ENCODE measurements at places on chromosomes 16 and 17.

DNA sequence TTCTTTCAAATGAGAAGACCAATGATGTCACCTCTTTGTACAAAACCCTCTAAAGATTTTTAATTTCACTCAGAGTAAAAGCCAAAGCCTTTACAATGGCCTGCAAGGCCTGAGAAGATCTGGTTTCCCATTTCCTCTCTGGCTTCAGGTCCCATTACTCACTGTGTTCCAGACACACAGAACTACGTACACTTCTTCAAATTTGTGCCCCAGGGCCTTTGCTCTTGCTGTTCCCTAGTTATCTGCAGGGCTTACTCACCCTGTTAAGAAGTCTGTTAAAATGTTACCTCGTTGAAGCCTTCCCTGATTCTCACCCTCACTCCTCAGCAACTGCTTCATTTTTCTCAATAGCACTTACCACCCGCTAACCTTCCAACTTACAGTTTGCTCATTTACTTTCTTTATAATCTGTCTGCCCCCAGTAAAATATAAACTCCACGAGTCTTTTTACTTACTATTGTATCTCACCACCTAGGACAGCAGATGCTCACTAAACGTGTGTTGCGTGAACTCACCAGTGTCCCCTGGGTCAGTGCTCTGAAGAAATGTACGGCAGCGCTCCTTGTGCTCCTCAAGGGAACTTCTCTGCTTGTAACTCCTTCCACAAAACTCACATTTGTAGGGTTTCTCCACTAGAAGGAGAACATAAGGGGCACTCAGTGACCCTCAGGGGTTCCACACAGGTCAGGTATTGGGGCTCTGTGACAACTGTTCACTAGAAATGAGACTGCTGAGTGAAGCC is 50.2 kb downstream of the GRB7 start:
- DNase-seq, result no peak

GRCh38 chr17:21528031-21528695 is 152.0 kb downstream of the KCNJ12 start:
- no peak for DNase-seq

- DNase-seq, result no peak
These were observed 680 bp downstream of the ZNF629 start for GRCh38 chr16:30786115-30786935.

DNA sequence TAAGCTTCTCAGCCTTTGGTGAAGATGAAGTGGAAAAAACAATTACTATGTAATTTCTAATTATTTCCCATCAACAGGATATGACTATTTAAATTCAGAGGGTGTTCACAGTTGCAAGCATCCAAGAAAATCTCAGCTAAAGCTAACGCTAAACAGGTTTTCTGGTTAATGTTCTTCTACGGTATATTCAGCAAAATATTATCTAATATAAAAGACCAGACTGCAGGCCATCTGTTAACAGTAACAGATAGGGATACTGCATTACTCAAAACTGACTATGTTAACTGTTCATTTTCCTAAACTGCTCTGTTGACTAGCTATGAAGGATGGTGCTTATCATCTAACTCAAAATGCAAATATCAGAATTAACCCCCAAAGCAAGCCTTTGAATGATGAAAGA is 32.8 kb downstream of the GLG1 start:
- no peak for DNase-seq

DNA sequence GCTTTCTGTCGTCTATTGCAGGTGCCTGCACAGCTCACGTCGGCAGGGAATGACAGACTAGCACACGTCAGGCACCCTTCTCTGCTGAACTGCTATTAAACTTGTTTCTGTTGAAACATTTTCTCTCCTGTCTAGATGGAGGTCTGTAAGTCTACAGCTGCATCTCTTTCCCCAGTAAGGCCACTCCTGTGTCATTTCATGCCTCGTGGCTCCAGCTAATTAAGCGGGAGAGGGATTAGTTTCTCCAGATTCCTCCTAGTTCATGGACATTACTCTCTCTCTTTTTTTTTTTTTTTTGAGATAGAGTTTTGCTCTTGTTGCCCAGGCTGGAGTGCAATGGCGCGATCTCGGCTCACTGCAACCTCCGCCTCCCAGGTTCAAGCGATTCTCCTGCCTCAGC is 54.5 kb downstream of the FOXK2 start:
- DNase-seq, result no peak

DNA sequence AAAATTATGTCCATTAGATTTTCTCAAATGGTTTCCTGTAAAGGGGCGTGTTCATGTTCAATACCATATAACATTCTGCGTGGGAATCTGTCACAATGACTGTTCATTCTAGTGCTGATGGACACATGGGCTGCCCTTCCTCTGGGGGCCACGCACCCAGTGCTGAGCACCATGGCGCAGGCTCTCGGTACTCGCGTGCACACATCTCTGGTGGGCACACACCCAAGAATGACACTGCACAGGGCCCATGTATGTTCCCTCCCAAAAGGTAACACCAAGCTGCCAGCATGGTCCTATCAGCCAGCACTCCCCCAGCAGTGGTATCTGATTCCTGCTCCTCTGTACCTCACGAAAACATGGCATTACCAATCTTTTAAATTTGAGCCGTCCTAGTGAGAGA is 13.7 kb downstream of the B9D1 start:
- DNase-seq, result no peak

Measured in retinal pigment epithelial cell (primary cell).